Kidney (tissue), 22 donors: ENCODE measurements at places on chromosomes 3 and 15. TPM values are rescaled to one million over a fixed set of nuclear protein-coding genes. Genes with fewer than 3 reads are reported as not detected.

- no peak for DNase-seq
These were observed 340.3 kb upstream of the RBMS3 start for GRCh38 chr3:28940530-28940929.

GRCh38 chr15:98080791-98081190, 120.3 kb downstream of the ARRDC4 start:
- DNase-seq, result no peak

GRCh38 chr15:29871401-29871800, 49.1 kb upstream of the TJP1 start:
- peak; percentile 44 for DNase-seq

DNA sequence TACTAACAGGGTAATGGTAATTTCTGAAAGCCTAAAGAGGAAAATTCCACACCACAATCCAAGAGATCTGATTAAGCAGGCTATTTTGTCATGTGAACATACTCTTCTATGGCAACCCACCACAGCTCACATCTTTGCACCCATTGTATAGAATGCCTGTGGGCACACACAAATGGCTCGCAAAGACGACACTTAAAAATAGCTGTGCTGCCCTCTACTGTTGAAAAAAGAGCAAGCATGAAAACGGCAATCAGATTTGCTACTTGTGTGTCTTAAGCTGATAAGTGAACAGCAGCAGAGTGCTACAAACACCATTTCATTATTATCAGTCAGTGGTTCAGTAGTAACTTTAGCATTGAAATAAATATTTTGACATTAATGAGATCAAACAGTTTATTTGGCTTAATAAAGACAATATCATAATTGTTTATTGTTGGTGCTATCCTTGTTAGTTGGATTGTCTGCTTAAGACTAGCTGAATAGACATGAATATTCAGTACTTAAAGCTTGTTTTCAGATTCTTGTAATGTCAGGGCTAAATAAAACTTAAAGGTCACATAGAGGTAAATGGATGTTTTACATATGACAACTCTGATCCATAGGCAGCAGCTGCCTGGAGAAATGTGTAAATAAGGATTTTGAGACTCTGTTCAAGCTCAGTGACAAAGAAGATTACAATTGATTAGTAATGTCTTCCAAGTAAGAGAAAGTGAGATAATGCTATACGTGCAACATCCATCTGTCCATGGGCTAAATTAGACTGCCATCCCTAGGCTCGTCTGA, 199.1 kb downstream of the LRRN1 start:
- DNase-seq, result peak; percentile 31

The ABI3BP gene
- polyA plus RNA-seq, result 7.1 TPM

The LMAN1L gene
- polyA plus RNA-seq, result not detected

GRCh38 chr3:168495932-168496331, 400.2 kb upstream of the GOLIM4 start:
- DNase-seq, result no peak

DNA sequence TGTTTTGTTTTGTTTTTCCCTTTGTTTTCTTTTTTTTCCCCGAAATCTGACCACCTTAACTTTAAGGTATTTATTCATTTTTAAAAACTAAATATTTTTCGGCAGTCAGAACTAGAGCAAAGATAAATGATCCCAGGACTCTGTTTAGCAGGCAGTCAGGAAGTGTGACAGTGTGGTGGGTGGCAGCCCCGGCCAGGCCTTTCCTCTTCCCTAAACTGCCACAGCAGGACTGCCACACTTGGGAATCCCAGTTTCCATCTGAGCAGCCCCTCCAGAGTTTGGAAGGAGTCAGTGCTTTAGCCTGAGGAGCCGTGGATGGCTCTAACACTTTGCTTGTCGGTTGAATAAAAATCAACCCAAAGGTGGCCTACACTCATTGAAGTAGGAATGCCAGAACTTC, 6.9 kb downstream of the CCRL2 start:
- DNase-seq, result no peak

The HYKK gene
- 14.3 TPM for polyA plus RNA-seq

The NTRK3 gene
- polyA plus RNA-seq, result 8.9 TPM

The SLC9C1 gene
- 0.09 TPM for polyA plus RNA-seq

DNA sequence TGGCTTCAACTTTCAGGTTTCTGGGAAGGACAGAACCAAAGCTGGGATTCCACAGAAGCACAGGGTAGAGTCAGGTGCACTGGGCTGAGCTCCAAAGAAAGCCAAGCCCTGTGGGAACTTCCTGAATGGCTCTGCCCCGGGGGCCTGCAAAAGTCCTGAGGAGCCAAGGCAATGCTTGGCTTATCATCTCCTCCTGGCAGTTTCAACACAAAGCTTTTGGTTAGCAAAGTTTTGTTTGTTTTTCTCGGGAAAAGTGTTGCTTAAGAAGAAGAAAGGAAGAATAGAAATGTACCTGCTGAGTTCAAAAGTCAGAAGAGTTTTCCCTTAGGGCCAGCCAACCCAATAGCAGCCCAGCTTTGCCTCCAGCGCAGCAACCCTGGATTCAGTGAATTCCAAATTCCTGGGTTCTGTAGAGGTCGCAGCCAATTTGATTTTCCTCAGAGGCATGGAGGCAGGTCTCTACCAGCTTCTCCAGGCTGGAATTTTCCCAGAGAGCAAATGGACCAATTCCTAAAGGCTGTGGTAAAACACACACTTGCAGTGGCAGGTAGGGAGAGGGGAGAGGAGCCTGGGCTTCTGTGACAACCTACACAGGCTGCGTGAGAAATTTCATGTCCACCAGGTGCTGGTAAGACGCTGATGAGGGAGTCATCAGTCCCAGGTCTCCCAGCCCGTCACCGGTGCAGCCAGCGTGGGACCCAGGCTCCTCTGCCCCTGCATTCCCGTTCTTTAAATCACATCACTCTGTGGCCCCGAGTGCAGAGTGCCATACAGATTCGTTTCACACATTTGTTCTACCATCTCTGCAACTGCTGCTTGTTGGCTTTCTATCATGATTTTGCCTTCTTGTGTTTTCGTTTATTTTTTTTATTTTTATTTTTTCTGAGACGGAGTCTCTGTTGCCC, 54.3 kb upstream of the SNRPA1 start:
- DNase-seq, result no peak

DNA sequence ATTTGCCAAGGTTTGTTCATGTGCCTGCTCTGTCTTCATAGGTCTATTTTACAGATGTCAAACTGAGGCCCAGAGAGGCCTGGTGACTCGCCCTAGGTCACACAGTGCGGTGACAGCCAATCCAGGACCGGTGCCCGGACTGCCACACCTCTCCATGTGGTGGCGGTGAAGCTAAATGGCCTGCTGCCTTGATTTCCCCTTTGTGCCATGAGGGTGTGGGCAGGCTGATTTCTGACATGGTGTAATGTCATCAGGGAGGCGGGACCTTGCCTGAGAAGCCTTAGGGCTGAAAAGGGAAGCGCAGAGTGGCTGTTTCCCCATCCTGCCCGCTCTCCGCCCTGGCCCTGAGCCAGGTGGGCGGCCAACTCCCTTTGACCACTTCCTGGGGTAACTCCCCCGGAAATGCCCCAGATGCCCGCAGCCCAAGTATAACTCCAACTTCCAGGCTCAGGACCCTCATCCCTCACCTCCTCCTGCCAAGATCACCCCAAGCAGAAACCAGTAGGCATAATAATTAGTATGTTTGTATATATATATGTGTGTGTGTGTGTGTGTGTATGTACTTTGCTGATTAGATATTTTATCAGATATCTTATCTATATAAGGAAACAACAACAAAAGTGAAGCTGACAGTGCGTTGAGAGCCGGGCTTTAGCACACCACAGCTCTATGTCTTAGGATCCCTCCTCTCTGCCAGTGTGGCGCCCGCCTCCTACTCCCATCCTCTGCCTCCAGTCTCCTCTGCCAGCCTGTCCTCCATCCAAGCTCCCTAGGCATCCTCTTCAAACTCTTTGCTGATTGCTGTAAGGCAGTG, 63.9 kb downstream of the IQSEC1 start:
- DNase-seq, result peak; percentile 88

The WDR93 gene
- 1.2 TPM for polyA plus RNA-seq

- DNase-seq, result peak; percentile 89
These were observed 84.4 kb downstream of the SEMA5B start for GRCh38 chr3:122942937-122943827.

The SPINK8 gene
- not detected for polyA plus RNA-seq

DNA sequence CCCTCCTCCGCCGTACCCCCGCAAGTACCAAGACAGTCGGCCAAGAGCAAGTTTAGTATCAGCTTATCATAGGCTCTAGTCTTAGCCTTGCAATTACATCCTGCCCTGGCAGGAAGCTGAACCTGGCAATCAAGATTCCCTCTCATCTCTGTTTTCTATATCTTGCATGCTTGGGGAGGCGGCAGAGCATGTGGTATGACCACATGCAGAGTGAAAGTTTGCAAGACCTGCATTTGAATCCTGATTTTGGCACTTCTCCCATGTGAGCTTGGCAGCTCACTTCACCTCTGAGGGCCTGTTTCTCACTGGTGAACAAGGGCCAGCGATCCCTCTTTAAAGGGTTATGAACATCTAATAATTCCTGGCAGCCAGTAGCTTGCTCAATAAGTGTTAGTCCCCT, 106.1 kb upstream of the FRMD4B start:
- DNase-seq, result no peak

DNA sequence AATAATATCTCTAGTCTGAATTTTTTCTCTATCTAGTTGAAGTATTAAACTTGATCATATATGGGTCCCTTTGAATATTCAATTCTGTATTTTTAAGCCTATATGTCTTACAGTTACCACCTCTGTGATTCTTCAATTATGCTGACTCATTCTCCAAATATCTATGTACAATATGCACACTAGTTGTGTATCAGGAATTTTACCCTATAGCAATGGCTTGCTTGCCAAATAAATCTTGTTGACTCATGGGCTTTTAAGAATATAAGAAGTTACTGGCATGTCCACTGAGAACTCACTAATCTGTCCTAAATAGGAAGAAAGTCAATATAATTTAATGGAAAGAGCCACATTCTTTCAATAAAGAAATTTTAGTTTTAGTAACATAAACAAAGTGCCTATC, 656.3 kb downstream of the RBMS3 start:
- no peak for DNase-seq

The MLF1 gene
- polyA plus RNA-seq, result 30.0 TPM

DNA sequence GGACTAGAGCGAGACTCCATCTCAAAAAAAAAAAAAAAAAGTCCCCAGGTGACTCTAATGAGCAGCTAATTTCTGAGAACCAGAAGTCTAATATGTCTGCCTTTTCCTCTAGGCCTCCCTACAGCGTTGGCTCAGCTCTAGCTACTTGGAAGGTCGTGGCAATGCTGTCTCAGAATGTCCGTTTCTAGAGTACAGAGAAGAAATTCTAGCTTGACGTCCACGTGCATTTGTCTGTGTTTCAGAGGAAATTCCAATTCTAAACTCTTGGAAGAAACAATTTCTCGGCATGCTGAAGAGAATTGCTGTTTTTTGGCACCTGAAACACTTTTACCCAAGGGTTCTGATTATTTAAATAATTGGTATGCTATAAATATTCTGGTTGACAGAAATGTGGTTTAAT, 78.8 kb downstream of the SOX2 start:
- no peak for DNase-seq

DNA sequence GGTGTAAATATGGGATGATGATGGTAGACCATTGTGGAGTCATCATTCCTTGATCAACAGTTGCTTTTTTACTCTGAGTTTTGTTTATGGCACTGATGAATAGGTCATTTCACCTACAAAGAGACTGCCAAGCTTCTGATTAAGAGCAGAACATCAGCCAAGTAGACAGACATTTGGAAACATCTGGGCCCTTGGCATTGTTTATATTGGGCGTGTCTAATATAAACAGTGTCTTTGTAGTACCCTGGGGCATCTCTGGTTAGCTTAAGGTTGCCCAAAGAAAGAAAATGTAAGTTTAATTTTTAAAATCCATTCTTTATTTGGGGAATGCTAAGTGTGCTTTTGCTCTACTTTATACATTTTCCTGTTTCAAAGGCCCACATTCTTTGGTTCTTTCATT, 377.0 kb downstream of the FEZF2 start:
- DNase-seq, result no peak

The ITGA11 gene
- 3.4 TPM for polyA plus RNA-seq

GRCh38 chr15:92733090-92733933, 77.7 kb upstream of the FAM174B start:
- no peak for DNase-seq

GRCh38 chr15:64634576-64635498, 140.6 kb downstream of the RBPMS2 start:
- DNase-seq, result peak; percentile 95
